ENCODE measurements at places on chromosomes 16 and 17.

GRCh38 chr17:79242873-79243602 is 168.4 kb downstream of the ENGASE start:
- DNase-seq: no peak

DNA sequence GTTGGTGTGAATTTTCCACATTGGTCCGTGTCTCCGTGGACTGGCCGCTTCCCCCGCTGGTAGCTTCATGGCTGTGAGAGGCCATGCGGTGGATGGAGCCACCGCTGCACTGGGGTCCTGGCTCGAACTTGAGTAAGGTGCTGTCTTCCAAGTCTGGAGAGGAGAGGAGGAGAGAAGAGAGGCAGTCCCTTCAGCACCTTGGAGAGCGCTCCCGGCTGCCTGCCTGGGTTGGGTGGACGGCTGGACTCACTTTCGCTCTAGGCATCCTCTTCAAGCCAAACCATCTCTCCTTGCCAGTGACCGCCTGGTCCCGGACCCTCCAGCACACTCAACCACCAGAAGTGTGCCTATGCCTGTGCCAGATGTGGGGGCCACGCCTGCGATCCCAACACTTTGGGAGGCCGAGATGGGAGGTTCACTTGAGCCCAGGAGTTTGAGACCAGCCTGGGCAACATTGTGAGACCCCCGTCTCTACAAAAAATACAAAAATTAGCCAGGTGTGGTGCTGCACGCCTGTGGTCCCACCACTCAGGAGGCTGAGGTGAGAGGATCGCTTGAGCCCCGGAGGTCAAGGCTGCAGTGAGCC is 6.2 kb downstream of the JPH3 start:
- DNase-seq: no peak

DNA sequence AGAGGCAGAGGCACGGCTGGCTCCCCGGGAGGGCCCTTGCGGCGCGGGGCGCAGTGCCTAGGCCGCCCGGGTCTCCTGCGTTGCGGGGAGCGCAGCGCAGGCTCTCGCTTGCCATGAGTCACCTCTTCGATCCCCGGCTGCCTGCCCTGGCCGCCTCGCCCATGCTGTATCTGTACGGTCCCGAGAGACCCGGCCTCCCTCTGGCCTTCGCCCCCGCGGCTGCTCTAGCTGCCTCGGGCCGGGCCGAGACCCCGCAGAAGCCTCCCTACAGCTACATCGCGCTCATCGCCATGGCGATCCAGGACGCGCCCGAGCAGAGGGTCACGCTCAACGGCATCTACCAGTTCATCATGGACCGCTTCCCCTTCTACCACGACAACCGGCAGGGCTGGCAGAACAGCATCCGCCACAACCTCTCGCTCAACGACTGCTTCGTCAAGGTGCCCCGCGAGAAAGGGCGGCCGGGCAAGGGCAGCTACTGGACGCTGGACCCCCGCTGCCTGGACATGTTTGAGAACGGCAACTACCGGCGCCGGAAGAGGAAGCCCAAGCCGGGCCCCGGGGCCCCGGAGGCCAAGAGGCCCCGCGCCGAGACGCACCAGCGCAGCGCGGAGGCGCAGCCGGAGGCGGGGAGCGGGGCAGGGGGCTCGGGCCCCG is 390 bp downstream of the FOXL1 start:
- no peak for DNase-seq

- DNase-seq: no peak
Measured at GRCh38 chr16:9409560-9410493, 318.4 kb downstream of the HAPSTR1 start.

DNA sequence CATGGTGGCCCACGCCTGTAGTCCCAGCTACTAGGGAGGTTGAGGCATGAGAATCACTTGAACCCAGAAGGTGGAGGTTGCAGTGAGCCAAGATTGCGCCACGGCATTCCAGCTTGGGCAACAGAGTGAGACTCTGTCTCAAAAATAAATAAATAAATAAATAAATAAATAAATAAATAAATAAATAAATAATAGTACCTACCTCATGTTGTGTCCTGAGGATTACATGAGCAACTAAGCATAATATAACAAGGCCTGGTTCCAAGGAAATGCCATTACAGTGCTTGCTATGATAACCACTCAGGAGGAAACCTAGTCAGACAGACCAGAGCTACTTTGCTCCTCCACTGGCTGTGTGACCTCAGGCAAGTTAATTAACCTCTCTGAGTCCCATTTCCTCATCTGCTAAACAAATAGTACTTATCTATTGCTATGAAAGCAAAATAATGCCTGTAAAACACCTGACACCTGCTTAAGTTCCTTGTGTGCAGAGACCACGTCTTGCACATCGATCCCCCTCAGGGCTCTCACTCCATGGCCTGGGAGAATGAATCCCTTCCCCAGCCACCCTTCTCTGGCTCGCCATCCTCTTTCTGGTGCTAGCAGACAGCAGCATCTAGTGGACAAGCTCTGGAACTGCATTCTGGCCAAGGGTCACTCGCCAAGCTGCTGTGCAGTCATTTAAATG is 7.5 kb downstream of the EPOP start:
- no peak for DNase-seq

DNA sequence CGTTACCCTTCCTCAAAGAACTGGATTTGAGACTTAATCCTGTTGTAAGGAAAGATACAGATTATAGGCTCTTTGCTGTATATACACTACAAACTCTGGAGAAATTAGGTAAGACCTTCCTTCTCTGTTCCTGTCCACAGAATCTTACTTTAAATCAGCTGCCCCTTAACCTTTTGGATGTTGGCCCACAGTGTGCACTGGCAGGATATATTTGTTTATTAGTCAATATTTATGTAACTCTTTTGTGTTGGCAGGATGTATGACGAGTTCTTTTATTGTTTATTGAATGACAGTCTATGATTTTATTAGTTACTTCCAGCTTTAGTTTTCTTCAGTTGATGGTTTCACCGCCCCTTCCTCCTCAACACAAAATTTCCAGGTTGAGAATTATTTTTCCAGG is 19.7 kb downstream of the LRRC36 start:
- no peak for DNase-seq

- no peak for DNase-seq
Measured at GRCh38 chr17:63714550-63715277, 14.8 kb upstream of the LIMD2 start.

DNA sequence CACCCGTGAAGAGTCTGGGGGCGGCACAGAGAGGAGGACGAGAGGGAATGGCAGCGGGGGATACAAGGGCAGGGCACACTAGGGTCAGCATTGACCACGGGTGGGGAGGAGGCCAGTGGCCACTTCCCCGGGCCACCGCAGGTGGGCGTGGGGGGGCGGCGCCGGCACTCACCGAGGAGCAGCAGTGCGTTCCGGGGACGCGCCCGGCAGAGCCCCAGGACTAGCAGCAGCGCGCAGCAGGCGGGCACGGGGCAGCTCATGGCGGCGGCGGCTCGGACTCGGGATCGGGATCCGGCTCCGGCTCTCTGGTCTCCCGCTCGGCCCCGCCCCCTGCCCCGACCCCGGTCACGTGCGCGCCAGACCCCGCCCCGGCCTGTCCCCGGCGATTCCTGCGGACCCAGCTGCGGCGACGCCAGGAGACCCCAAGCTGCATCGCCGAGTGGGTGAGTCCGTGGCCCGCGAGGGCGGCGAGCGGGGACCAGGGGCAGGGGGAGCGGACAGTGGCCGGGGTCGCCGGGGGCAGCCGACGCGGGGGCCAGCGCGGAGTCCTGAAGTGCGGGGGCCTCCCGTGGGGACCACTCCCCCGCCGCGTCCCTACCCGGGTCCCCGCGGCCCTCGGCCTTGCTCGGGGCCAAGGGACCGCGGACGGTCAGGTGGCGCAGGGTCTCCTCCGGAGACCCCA is at the start of the genes SGSH and SLC26A11:
TSS of gene SGSH (minus strand) at position 280 of the 682 bp plus-strand sequence. CDS start at position 260, 20 bp downstream.
TSS of gene SLC26A11 (plus strand) at position 374 of the 682 bp plus-strand sequence. CDS start 1,134 bp downstream, outside the sequence.
- DNase-seq: peak; percentile 42

DNA sequence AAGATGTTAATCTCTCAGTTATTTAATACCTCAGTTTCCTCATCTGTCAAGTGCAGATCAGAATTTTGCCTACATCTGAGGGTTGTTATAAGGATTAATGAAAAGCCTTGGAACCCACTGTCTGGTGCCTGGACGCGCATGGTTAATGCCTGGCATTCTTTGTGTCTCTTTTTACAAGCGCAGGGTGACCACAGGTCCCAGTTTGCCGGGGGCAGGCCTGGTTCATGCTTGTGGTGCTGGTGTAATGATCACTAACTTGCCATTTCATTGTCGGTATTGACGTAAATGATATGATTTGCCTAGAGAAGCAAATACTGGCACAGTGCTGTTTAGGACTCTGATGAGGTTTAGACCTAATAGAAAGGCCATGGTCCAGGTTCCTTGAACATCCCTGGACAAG is 23.1 kb downstream of the MRC2 start:
- no peak for DNase-seq

DNA sequence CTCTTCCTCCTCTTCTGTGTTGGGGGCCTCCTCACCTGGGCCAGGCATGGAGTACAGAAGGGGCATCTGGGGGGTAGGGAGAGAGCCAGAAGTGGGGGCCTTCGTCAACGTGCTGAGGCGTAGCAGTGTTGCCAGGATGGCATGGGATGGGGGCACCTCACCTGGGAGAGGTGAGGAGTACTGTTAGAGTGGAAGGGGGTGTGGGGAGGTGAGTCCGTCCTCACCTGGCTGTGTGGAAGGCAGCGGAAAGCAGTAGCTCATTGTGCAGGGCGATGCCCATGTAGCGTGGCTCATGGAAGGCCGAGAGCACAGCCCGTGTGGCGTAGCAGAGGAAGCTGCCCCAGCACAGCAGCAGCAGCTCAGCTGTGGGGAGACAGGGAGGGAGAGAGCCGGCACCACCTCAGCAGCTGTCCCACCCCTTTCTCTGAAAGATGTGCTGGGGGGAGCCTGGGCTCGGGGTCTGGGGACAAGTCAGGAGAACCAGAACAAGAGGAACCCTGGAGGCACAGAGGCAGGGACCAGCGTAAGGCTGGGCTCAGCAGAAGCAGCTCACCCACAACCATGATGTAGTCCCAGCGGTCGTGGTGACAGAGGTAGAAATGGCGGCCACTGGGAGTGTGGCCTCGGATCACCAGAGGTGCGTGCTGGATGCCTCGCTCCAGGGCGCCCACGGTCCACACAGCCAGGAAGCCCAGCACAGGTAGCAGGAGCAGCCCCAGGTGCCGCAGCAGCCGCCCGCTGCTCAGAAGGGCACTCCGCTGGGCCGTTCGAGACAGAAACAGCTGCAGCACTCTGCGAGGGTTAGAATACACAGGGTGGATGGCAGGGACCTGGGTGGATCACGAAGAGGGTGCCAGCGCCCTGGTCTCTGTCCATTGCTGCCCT is 9.0 kb downstream of the GPR179 start:
- no peak for DNase-seq

All from stimulated activated CD8-positive, alpha-beta memory T cell treated with anti-CD3 and anti-CD28 coated beads, Interleukin-4, amount 100 ng/mL, for 1 hour (primary cell).